IPS DF 19.7 (cell line): ENCODE measurements at places on chromosomes 2 and 18.

- DNase-seq, result no peak
Measured at GRCh38 chr2:121824264-121824663, 68.8 kb downstream of the TSN start.

DNA sequence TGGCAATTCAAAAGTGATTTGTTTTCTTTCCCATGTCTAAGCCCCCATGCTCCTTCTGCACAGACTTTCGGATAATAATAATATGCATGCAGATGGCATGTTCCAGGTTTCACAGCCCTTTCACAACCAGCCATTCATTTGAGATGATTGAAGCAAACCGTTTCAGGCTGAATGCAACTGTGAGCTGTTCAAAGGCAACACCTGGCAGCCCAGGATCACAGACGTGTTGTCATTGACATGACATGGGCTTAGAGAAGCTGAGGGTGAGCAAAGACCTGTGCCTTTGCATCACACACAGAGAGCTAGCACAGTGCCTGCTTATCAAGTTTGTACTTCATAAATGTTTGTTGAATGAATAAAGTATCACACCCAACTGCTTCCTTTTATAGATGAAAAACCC is 12.4 kb upstream of the ERMN start:
- DNase-seq, result no peak

DNA sequence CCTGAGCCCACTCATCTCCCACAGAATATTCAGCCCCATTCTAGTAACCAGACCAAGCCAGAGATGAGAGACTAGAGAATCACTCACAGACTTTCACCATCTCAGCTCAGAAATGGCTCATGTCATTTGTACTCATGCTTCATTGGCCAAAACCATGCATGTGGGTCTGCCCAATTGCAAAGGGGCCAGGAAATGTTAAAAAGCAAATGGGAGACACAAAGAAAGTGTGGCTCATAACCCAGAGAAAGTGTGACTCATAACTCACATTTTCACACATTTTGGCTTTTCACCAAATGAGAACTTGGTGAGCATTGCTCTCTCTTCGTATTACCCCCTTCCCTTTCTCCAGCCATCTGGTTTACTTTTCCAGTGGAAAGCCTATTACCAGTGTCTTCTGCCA is 66.2 kb downstream of the MDH1 start:
- DNase-seq, result no peak

DNA sequence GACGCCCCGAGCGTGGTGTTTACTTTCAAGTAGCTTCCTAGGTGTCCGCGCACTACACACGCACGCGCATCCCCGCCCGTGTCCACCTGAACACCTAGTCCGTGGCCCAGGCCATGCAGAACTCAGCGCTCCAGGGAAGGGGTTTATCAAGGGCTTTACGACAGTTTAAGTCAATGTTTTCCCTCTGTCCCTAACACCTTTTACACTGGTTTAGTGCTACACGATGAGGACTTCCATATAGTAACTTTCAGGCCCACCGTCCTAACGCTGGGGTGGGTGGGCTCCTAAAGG is 1.4 kb upstream of the BCL2 start:
- DNase-seq, result no peak

GRCh38 chr2:206361407-206362045 is 81.8 kb upstream of the ADAM23 start:
- no peak for DNase-seq

GRCh38 chr2:181036445-181036844 is 56.0 kb downstream of the UBE2E3 start:
- no peak for DNase-seq

GRCh38 chr2:191804766-191805165 is 42.1 kb downstream of the CAVIN2 start:
- no peak for DNase-seq

GRCh38 chr2:46134531-46135227 is 162.5 kb upstream of the EPAS1 start:
- DNase-seq, result no peak

GRCh38 chr2:84776011-84776410 is 104.9 kb downstream of the TRABD2A start:
- no peak for DNase-seq

DNA sequence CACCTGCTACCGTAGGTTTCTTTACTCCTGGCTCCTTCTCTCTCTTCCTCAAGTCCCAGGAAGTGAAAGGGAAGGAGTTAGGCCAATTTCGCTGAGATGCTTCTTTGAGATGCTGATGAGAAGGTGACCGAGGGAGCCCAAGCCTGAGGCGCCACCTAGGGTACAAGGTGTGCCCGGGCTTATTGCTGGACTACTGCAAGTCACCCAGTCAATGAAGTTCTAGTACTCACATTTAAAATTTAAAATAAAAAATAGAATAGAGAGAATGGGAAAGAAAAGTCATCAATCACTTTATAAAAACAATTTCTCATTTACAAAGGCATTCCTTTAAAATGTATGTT is 45.3 kb downstream of the ACAA2 start:
- peak; percentile 71 for DNase-seq
